ENCODE measurements at places on chromosomes 12 and 14.

DNA sequence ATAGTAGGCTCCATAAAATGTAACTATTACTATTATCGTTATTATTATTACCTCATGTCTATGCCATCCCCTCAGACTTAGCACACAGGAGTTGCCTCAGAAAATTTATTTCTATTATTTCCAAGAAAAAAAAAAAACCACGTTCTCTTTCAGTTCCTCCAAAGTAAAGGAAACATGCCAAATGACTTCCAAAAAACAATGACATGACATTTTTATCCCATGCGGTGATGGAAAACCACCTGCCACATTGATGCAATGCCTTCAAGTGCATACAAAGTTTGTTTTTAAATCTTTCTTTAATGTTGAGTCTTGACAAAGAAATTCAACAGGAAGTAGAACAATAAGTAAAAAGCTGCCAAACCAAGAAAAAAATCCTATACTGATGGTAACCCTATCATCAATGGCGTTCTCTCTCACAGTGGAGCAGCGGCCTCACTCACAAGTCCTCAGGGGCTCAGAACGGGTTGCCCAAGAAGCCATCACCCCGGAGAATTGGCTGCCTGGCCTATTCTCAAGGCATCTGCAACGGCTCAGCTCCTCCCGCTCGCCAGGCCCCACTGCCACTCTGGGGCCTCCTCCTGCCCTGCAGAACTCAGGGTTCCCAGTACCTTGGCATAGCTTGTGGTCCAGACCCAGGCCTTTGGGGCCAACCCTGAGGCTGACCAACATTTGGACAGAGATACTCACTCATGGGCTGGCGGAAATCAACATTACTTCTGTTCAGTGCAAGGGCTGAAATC is 51.9 kb downstream of the SERPINA3 start:
- DNase-seq = no peak

GRCh38 chr12:105423921-105424320 is 93.4 kb downstream of the C12orf75 start:
- no peak for DNase-seq

GRCh38 chr12:94169966-94170689 is 21.8 kb downstream of the PLXNC1 start:
- no peak for DNase-seq

DNA sequence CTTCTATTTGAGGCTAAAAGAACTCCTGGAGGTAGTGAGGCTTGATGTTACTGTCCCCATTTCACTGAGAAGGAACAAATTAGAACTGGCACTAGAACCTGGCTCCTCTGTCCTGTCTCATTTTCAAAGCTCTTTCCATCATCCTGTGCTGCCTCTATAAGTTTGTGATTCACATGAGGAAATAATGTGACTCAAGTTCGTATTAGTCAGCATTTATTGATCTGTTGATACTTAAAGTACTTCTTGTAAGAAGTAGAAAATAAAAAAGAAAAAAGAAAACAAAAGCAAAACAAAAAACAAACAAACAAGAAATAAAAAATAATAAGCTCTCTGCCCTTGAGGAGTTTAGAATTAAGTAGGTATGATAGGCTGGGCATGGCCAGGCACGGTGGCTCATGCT is 2.3 kb upstream of the ESPL1 start:
- no peak for DNase-seq

GRCh38 chr14:106803379-106803778 is 1277.0 kb downstream of the TMEM121 start:
- no peak for DNase-seq

DNA sequence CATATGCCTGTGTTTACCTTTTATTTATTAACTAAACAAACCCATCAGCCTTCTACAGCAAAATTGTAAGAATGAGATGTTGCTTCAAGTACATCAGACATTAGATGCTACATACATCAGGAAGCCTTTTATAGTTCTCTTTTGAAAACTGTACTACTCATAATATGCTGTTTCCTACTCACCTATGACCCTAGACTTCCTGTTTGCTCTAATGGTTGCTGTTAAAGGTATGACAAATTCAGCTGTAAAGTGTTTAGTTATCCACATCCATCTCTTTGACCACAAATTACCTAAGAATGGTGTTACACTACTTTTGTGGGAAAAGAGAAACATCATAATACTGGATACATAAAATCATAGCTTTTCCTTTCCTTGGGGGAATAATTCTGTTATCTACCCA is 220.0 kb downstream of the RAD51B start:
- no peak for DNase-seq

DNA sequence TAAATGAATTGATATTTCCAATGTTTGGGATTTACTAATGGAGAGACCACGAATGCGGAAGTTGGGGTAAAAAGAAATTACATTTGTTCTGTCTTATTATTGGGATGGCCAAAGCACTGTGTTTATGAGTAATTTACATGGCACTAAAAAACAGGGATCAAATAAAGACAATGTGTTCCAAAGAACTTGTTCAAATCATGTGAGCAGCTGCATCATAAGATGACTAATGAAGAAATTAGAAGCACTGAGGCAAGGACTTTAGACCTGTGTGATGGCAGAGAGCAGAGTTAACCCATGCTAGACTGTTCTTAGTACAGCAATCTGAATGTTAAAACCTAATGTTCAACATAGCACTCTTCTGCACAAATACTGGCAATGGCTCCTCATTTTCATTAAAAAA is 34.3 kb upstream of the DCN start:
- no peak for DNase-seq

DNA sequence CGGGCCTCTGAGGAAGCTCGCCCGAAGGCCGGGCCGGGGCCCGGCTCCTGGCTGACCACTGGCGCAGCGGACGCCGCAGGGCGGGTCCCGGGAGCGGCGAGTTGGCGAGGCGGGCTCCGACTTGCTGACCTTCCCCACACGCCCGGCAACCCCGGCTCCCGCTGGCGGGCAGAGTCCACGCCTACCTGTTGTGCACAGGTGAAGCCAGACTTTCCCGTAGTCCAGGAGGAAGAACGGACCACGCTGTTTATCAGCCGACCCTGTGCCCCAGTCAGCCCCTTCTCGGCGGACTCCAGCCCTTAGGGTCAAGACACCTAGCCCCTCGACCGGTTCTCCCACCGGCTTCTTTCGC is 407 bp downstream of the HEATR5A start:
- no peak for DNase-seq

GRCh38 chr12:132600048-132601032 is 10.0 kb downstream of the LRCOL1 start:
- no peak for DNase-seq

GRCh38 chr14:50530794-50531365 is 1.5 kb downstream of the MAP4K5 start:
- no peak for DNase-seq

DNA sequence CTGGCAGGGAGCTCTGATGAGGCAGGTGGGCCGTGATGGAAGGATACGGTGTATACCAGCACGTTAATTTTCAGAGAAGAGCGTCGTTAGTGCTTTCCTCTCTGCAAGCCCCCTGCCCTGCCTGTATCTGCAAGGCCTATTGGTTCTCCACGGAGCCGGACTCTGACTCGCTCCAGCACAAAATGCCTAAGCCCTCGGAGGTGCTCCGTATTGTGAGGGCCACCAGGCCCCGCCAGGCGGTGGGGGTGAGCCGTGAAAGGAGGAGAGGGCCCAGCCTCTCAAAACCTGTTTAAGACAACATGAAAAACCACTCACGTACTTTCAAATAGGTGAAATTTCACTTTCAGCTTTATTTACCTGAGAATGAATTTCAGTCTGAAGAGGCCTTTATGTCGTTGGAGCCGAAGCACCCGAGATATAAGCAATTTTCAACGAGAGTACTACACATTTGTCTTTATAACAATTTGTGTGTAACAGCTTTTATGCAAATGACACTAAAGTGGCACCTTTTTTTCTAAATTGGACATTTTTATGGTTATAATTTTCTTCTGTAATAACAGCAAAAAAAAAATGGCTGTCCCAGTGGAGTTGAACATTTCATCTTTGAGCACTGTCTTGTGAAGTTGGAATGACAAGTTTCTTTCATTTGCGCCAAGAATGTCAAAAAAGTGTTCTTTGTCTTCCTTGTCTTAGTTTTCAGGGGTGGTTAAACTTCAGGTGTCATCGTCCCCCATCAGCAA is 749.5 kb downstream of the VRK1 start:
- DNase-seq = no peak

GRCh38 chr12:54388237-54389133 is 4.0 kb upstream of the ZNF385A start:
- no peak for DNase-seq

DNA sequence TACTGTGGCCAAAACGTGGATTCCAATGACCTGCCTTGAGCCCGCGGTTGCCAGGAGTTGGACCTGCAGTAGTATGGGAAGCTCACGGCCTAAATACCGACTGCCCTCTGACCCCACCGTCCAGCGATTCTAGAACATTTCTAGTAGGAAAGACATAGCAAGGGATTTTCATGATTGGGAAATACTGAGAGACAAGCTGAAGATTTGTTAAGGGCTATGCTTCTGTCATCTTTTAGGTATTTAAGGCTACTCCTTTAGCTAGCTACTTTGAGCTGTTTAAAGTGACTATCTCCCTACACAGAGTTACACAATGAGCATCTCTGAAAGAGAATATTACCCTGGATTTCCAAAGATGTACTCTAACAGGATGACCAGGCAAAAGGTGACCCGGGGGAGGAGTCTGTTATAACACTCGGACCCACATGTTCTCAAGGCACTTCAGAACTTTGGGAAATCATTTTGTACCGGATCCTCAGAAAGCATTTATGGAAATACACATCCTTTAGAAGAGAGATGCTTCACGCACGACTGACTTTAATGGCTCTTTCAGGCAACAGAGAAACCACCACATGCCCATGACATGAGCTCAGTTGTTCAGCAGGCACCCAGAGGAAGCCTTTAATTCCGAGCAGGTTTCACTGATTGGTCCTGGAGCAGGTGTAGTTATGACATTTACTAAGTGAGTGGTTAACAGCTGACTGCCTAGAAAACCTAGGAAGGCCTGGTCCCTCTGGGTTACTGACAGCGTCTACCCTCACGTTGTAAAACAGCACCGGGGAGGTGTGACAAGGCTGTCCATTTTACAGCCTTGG is 4.2 kb downstream of the BAG5 start:
- no peak for DNase-seq

DNA sequence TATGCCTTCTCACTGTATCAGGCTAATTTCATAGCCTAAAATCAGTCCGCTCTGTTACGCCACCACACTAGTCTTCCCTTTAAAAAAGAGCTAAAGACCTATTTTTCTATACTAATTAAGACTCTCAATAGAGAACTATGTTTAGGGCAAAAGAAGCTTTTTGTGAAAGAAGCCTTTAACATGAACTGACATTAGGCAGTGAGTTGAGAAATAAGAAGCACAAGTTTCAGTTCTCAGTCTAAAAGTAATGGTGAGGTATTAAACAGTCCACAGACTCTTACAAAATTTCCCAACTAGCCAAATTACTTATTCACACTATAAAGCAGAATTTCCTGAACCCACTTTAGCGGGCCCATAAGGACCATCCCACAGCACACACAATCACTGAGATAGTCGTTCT is 93.7 kb downstream of the SOX5 start:
- no peak for DNase-seq

- no peak for DNase-seq
These were observed 224.0 kb downstream of the KTN1 start for GRCh38 chr14:55803873-55804553.

DNA sequence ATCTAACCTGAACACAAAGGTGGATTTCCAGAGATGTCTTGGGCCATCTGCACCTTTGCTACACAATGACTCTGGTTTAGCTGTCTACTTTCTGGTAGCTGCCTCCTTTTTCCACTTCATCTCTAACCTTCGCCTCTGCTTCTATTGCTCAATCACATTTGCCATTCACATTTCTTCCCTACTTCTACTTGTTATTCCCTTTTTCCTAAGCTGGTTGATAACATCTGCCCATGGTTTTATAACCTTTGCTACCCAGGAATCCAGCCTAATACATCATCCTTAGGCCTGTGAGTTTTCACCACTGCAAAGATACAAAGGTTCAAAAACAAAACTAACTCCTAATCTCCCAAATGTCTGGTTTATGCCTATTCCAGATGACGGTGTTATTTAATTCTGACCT is 13.2 kb downstream of the SPPL3 start:
- DNase-seq = no peak

GRCh38 chr12:24991209-24992049 is 42.5 kb upstream of the BCAT1 start:
- peak; percentile 71 for DNase-seq

- DNase-seq = no peak
These were observed 101.9 kb downstream of the TMTC3 start for GRCh38 chr12:88243982-88244381.

GRCh38 chr14:90495357-90496276 is 98.8 kb downstream of the CALM1 start:
- no peak for DNase-seq

GRCh38 chr14:21068521-21069387 is 1.4 kb upstream of the ARHGEF40 start:
- DNase-seq = no peak

DNA sequence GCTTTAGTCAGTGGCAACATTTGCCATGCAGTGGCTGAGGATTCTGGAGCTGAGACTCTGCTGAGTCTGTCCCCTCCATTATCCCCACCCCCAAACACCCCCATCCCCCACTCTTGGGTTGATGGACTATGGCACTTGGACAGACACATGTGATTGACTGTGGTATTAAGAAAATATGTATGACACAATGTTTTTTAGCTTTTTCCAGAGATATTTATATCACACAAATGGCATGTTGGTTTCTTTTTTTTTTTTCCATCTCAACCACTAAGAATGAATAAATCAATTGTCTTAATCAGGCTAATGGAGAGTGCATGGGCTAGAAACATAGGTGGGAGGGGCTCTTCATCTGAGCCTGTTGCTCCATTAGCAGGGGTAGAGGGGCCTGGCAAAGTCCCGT is 30.7 kb upstream of the MAP1LC3B2 start:
- DNase-seq = no peak

- no peak for DNase-seq
These were observed 514.1 kb downstream of the MED13L start for GRCh38 chr12:115763376-115763775.

GRCh38 chr12:117063162-117063911 is 35.9 kb downstream of the TESC start:
- DNase-seq = no peak

DNA sequence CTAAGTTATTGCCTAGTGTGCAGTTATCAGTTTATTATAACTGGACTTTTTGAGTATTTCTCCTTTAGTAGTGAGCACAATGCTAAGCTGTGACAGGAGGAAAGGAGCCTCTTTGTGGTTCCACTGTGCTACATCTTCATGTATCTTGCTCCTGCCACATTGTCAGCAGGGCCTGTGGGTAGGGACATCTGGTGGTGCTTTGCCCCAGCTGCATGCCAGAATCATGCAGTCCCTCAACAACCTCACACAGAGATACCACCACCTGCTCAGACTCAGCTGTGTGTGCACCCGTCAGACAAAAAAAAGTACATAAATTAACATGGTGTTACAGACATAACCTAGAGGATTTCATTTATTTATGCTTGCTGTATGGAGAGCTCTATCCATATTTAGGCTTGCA is 51.1 kb downstream of the MIS18BP1 start:
- DNase-seq = no peak

- no peak for DNase-seq
These were observed 76.9 kb downstream of the ESR2 start for GRCh38 chr14:64217308-64217707.

DNA sequence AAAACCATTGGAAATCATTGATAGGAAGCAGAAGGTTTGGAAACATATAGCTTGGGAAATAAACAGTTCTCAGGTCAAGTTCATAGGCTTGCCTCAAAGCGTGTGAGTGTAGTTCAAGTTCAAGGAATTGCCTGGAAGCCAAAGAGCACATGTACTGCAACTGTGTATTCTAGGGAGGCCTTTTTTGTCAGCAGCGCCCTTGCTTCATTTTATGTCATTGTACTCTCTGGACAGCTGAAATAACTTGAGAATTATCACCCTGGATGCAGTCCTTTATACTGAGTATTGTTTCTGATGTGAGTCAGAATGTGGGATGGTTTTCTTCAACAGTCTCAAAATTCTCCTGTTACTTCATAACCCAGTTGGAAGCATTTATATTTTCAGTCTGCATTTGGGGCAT is 16.0 kb upstream of the EVL start:
- DNase-seq = no peak
